ENCODE measurements at places on chromosomes 11 and 22. TPM values are rescaled to one million over a fixed set of nuclear protein-coding genes. Genes with fewer than 3 reads are reported as not detected.

DNA sequence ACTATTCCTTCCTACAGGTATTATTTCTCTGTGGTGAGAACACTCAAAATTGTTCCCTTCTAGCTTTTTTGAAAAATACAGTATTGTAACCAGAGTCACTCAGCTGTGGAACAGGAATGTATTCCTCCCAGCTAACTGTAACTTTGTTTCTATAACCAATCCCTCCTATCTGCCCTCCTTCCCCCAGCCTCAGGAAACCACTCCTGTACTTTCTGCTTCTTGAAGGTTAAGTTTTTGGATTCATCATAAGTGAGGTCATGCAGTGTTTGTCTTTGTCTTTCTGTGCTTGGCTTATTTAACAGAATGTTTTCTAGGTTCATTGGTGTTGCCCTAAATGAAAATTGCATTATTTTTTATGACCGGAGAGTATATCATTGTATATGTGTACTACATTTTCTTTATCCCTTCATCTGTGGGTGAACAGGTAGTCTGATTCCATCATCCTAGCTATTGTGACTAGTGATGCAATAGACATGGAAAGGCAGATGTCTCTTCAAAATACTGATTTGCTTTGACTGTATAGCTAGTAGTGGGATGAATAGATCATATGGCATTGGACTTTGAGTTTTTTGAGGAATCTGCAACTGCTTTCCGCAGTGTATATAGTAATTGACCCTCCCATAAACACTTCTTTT lies 112.9 kb upstream of the GRK3 start:
- no peak for DNase-seq

FGF19 gene
- total RNA-seq, result not detected

DNA sequence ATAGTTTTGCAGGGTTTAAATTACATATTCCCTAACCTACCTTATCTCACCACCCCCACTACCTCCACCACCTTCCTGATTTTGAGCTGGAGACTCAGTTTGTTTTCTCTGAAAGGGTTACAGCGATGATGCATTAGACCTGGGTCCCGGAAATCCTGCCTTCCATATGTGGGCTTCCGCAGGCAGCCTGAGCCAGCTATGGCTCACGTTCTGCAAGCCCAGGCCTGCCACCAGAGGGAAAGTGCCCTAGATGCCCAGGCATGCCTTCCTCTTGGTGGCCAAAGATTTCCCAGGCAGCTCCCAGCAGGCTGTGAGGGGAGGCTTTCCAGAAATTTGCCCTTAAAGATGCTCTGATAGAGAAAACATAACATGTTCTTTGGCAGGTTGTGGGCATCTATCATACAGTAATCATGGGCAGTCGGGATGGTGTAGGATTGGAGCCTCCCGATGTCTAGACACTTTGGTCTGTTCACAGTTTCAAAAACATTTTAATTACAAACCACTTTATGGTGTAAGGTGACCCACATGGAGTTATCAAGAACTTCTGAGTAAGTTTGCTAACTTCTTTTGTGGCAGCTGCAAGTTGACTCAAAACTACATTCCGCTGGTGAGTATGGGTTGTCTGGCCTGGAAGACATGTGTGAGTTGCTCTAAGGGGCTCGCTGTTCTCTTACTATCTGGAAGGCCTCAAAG lies 79.3 kb downstream of the MICAL2 start:
- no peak for DNase-seq

GRCh38 chr11:123561431-123561800 lies 93.0 kb downstream of the SCN3B start:
- no peak for DNase-seq

DNA sequence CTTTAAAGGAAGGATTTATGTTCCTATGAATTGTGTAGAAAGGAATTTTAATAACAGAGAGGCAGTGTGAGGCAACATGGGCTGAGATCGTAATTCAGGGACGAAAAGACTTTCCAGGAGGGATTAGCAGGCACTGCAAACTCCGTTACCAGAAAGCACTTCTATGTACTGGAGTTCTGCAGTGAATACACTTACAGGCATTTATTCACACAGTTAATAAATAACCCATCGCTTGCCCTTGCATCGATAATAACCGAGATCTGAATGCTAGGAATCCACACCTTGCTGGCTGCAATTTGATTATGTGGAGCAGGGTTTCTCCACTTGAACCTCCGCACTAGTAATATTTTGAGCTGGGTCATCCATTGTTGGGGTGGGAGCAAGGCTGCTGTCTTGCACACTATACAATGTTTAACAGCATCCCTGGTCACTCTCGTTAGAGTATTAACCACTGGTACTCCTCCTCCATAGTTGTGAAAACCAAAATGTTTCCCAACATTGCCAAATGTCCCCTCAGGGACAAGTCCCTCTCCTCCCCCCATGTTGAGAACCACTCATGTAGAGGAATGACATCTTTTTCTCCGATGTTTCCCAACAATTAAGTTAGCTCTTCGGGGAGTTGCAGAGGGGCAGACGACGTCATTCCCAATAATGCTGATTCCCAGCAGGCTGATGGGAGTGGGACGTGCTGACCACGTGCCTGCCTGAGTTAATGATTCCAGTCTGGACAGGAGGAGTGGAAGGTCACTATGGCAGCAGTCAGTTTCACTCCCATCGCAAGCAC lies 99.5 kb downstream of the SNX19 start:
- DNase-seq, result no peak

NCAPD3 gene
- 47.7 TPM for total RNA-seq

DNA sequence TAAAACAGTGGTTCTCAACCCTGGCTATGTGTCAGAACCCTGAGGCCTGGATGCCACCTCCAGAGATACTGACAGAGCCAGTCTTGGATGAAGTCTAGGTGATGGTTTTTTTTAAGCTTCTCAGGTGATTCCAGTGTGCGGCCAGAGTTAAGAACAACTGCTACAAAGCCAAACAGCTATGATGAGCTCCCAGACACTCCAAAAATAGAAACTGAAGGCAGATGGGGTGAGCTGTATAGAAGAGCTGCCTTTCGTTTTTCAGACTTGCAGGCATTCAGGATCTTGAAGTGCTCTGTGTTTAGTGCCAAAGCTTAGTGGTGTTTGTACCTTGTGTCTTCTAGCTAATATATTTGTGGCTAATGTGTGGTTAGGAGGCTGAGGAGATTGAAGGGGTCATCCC lies 14.2 kb downstream of the SCUBE2 start:
- DNase-seq, result no peak

CCDC89 gene
- 3.0 TPM for total RNA-seq

PTGDR2 gene
- not detected for total RNA-seq

DNA sequence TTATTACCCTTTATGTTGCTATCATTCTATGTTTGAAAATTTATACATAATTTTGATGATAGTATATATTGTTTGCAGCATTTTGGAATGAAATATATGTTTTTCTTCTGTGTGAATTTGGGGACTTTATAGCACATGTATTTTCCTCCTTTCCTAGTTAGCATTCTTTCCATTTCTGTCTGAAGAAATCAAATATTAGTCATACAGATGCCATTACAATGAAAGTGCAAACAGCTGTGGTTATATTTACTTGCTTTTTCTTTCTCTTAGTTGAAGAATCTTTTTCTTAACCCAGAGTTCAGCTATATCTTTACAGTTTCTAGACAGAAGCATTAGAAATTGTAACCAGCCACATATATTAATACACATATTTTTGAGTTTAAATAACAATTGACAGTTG lies 753.1 kb upstream of the ARHGAP42 start:
- DNase-seq, result peak; percentile 64

IL17REL gene
- not detected for total RNA-seq

GRCh38 chr11:6228520-6228919 lies 5.9 kb downstream of the FHIP1B start:
- no peak for DNase-seq

DNA sequence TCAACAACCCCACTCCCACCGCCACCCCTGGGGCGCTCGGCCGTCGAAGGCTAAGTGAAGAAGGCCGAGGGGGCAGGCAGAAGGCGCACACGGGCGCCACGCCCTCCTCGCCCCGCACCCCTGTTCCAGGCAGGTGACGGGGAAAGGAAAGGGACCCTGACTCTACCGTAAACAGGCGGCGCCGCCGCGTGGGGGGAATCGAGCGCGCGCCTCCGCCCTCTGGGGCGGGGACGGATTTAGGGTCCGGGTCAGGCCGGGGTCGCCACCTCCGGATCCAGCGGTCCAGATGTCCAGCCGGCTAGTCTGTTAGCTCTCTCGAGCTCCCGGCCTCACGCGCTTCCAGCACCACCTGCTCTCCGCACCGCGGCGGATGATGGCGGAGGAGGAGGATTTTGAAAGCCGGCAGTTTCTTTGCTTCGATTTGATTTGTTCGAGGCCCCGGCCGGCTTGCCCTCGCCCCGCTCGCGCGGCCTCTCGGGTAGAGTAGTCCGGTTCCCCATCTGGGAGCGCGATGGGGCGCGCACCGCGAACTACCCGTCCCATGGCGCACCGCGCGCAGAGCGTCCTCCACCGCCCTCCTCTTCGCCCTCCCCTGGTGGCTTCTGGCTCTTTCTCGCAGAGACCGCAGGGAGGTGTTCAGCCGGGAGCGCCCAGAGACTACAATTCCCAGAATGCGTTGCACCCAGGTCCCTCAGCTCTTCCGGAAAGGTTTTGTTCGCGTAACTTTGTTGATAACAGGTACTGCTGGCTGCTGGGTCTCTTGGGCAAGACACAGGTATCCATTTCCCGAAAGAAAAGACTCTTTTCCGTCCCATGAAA lies at the start of gene RANGAP1:
Gene RANGAP1 (minus strand): TSS at position 368 of the 819 bp plus-strand sequence. CDS start 5,143 bp downstream, outside the sequence.
- peak; percentile 97 for DNase-seq

GRCh38 chr11:64202992-64203391 lies 3.5 kb upstream of the FERMT3 start:
- no peak for DNase-seq

- DNase-seq, result no peak
These were observed 85.8 kb downstream of the TRMU start for GRCh38 chr22:46421267-46421666.

- DNase-seq, result no peak
These were observed 8.5 kb upstream of the DENND5A start for GRCh38 chr11:9273376-9274336.

DNA sequence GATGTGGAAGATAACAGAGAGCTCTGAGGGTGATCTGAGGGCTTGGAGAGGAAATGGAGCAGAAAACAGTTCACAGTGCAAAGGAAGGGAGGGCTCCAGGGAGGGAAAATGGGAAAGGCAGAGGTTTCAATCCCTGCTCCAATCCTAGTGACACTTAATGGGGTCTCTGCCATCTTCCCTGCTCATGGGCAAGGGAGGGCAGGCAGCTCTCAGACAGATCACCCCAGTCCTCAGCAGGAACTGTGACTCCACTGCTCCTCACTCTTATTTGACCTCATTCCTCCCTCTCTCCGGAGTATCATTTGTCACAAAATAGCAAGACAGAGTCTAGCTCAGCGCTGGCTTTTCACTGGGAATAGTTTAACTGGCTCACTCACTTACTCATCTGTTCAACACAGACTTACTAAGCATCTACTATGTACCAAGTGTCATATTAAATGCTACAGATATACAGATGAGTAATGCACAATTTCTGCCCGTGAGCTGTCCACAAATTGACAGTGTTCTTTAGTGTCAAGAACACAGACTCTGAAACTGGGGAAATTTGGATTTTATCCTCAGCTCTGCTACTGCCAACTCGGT lies 817.4 kb downstream of the OPCML start:
- peak; percentile 39 for DNase-seq

- DNase-seq, result peak; percentile 32
These were observed 55.3 kb upstream of the TEAD1 start for GRCh38 chr11:12618743-12619540.

DNA sequence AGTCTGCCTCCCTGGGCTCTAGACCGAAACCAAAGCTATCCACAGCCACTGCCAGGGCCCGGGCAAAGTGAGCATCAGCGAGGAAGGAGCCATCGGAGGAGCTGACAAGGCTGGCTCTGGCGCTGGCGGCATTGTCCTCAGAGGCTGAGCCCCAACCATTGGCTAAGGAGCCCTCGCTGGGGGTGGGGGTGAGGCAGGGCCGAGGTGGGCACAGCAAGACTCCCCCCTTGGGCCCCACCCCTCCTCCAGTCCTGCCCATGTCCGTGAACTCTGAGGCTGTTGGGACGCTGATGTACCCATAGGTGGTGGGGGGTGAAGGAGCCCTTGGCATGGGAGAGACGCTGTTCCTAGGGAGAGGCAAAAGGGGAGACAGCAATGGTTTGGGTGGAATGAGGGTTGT lies 11.2 kb downstream of the ROBO4 start:
- DNase-seq, result no peak

CNIH2 gene
- total RNA-seq, result 2.0 TPM

DNA sequence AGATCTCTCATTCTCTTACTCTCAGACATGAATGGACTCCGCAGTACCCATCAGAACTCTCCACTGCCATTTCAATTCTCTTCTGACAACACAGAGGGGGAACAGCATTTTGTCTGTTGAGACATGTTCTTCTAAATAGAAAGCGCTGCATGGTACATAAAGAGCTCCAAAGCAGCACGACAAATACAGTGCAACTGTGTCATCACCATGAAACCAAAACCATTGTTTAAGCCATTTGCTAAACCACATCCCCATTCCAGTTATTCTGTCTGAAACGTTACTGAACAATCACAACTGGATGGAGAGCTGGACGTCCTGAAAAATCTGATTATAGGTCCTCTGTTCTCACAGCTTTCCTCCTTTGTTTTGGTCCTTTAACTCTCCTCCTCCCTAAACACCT lies 17.9 kb upstream of the TENM4 start:
- DNase-seq, result peak; percentile 4

- no peak for DNase-seq
These were observed 28.1 kb downstream of the ALKBH3 start for GRCh38 chr11:43908683-43909082.

- DNase-seq, result peak; percentile 75
These were observed at the start of gene NRIP3 for GRCh38 chr11:9003573-9004182. NRIP3 (minus strand) TSS chr11:9004001; CDS start chr11:9003935, 66 bp downstream.

GRCh38 chr11:62914416-62914815 lies 6.7 kb downstream of the CHRM1 start:
- no peak for DNase-seq

ALDH3B1 gene
- 16.8 TPM for total RNA-seq

GRCh38 chr11:120134106-120134930 lies 3.6 kb downstream of the TRIM29 start:
- DNase-seq, result no peak

L3MBTL2 gene
- total RNA-seq, result 21.6 TPM

FXYD2 gene
- not detected for total RNA-seq

P4HA3 gene
- 4.2 TPM for total RNA-seq

- DNase-seq, result no peak
These were observed 431.4 kb upstream of the CCDC90B start for GRCh38 chr11:83717537-83717936.

DNA sequence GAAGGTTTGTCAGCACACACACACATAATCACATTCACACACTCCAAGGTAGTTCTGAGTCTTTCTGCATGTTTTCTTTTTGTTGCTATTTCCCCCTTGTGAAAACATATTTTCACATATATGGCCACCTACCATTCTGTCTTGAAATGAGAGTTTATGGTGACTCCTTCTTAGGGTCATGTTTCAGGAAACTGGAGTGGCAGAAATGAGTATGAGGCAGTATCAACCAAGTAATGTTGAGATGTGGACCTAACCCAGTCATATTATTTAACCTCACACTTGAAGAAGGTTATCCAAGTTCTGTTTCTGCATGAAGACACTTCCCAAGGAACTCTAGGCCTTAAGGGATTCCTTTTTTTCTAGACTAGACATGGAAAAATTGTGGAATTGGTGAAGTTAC lies 481.4 kb downstream of the ETS1 start:
- DNase-seq, result no peak
